ENCODE measurements at places on chromosomes 7 and 10. TPM values are rescaled to one million over a fixed set of nuclear protein-coding genes. Genes with fewer than 3 reads are reported as not detected.
A peak's percentile ranks its signal among the peaks of the same experiment; 100 is the strongest.

SLC29A4 gene
- total RNA-seq = 0.29 TPM

ADAM22 gene
- total RNA-seq = 7.1 TPM

LDB1 gene
- total RNA-seq = 103 TPM

HGF gene
- 4.3 TPM for total RNA-seq

RTKN2 gene
- 7.8 TPM for total RNA-seq

FXYD4 gene
- not detected for total RNA-seq

MAP3K8 gene
- total RNA-seq = 34.7 TPM

FBXL13 gene
- 1.5 TPM for total RNA-seq

LRRC4 gene
- total RNA-seq = not detected

IQUB gene
- 0.24 TPM for total RNA-seq

GRCh38 chr10:130108934-130109604 lies 1.6 kb downstream of the C10orf143 start:
- no peak for DNase-seq

- no peak for DNase-seq
Observed at GRCh38 chr10:18759575-18759974, 100.3 kb downstream of the ARL5B start.

- peak; percentile 25 for DNase-seq
Observed at GRCh38 chr7:106947244-106947728, 82.2 kb downstream of the PIK3CG start.

- no peak for DNase-seq
Observed at GRCh38 chr10:97718659-97719142, 5.2 kb downstream of the MARVELD1 start.

- DNase-seq = no peak
Observed at GRCh38 chr10:99685597-99685967, 26.3 kb downstream of the ENTPD7 start.

DNA sequence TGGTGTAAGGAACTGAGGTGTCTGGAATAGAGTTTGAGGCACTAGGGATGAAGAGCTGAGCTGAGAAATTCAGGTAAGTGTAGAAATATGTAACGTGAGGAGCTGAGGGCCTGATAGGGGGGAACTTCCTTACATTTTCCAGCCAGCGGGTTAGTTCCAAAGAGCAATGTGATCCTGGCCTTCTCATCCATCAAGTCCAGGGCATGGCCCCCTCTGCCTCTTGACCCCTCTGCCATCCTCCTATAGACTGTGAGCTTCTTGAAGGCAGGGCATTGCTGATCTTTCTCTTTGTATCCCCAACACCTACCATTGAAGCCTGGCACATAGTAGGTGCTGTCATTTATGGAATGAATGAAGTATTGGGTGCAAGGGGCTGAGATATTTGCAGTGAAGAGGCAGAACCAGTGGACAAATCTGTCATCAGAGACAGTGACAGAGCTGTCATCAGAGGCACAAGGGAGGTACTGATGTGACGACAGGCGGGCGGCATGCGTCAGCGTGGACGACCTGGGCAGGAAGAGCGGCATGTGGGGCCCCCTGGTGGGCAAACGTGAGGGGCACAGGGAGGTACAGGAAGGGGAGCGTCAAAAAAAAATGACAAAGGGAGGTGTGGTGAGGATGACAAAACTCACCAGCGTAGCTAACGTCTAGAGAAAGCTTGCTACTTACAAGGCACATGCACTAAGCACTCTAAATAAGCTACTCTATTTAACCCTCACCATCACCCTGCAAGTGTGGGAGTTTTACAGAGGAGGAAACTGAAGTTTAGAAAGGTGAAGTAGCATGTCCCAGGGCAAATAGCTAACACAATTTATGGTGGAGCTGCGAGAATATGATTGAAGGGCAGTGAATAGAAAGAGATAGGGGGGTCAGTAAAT lies 5.2 kb upstream of the CAMK2G start:
- peak; percentile 93 for DNase-seq

DNA sequence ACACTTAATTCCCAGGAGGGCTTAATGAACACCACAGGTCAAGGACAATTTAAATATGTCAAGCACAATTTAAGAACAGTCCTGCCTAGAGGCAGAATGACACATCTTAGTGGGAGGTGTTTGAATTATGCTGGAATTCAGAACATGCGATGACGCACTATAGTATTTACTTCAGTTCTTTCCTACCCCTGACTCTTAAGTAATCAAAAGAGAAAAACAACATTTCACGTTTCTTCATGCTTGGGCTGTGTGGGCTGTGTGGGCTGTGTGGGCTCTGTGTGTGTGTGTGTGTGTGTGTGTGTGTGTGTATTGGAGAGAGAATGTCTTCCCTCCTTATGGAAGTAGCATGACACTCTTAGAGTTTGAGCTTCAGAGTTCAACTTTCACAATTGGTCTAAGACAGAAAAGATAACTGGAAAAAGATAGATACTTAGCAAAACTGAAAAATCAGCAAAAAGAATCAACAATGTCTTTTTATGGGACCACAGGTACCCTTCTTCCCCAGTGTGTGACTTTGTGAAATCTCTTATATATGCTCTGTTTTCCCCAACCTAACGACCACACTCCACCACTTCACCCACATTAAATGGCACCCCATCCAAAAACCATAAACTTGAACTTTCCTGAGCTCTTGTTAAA lies 33.7 kb upstream of the CABCOCO1 start:
- no peak for DNase-seq

GRCh38 chr10:110401401-110402076 lies 96.2 kb upstream of the DUSP5 start:
- no peak for DNase-seq

DNA sequence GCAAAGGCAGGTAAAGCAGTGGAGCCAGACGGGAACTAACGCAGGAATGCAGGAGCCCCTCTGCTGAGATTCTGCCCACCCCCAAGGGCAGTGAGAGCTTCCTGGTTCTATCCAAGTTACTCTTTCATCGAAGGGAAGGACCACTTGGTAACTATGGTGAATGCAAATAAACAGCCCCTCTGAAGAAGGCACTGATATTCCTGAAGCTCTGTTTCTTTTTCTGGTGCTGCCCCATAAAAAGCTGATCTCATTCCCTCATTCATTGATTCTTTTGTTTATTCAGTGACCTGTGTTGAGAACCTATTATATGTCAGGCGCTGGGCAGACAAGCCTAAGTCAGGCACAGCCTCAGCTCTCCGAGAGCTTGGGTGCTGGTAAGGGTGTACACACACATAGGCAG lies 217.3 kb downstream of the SNX10 start:
- DNase-seq = no peak

DNA sequence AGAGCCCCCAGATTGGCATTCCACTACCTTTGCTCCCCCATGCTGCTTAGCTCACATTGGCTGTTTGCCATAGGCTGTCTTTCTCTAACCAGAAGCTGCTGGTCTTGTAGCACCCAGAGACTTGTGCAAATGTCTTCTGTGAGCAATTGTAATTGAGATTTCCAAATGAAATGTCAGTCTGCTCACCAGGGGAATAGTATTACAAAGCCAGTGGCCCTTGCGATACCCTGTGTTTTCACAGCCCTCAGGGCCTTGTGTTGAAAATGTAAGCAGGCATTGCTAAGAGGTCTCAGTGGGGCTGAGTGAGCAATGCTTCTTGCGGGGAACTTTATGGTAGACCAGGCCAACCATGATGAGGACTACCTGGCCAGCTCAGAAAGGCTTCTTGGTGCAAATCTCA lies 746.5 kb downstream of the LRMDA start:
- DNase-seq = no peak

DNA sequence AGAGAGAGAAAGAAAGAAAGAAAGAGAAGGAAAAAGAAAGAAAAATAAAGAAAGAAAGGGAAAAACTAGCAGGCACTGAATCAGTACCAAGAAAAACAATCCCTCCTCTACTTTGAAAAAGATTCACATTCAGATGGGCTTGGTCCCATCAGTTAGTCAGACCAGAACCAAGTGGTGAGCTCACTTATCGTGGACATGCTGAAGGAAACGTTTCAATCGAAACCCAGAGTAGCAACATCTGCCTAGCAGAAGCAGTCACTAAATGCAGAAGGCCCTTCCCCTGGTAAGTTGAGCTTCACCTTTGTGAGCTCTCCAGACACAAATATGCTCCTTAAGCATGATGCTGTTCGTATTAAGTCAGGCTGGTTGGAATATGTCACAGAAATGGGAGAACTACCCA lies 167.7 kb downstream of the TRIL start:
- DNase-seq = no peak

DNA sequence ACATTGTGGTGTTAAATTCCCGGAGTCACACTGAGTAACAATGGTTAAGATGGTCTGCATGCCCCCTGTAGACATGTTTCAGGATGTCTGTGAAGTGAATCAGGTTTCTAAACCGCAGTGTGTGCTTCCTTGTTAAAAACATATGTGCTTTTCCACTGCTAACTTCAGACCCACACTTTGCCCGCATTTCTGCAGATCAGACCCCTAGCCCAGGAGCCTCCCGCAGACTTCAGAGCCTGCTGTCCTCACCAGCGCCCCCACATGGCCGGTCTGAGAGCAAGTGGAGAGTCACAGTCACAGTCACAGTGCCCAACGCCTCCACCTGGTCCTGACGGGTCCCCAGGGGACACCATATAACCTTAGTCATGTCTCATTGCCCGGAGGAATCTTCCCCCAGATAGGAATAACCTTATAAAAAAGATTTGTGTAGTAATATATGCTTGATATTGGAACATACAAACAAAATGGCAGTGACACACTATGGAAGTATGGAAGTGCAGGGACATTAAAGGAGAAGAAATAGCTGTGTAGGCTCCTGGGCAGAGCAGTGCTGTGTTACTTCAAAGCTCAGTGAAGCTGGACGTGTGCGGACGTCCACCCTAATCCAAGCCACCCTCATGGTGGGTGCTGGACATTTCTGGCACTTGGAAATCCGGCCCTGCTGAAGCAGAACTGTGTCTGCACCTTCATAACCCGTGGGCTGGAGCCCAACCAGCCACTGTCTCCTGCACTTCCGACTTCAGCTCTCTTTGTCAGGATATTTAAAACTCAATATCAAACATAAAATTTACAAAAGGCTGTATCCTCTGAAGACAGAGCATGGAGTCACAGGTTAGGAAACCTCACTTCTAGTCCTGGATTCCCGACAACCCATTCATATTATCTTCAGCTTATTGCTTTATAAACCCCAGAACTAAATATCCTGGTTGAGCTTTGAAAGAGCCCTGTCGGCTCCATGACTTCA lies 29.0 kb downstream of the GSTO2 start:
- no peak for DNase-seq

GRCh38 chr7:36117203-36117840 lies 35.7 kb upstream of the EEPD1 start:
- DNase-seq = no peak

GRCh38 chr7:78510580-78511188 lies 712.1 kb downstream of the PHTF2 start:
- DNase-seq = no peak

- no peak for DNase-seq
Observed at GRCh38 chr10:102919992-102920739, 2.1 kb downstream of the CNNM2 start.

DNA sequence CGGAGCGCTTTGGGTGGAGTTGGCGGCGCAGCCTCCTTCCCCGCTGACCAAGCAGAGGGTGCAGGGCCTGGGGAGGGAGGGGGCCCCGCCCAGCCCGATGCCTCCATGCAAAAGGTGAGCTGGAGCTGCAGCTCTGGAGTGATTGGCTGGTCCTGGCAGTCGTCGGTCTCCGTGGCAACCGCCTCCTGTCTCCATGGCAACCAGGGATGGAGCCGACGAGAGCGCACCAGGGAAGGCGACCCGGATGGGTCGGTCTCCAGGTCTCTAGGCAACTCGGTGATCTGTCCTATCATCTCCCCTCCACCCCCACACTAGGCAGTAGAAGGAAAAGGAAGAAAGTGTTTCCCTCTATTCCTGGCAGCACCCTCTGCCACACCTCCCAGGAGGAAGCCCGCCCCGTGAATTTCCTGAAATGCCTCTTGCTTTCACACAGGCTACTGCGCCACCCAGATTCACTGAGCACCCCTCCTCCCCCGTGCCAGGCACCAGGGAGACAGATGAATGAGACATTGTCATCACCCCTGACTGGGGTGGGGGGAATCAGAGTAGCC lies 647 bp upstream of the NACAD start:
- peak; percentile 67 for DNase-seq

GRCh38 chr10:91006752-91007346 lies 86.0 kb upstream of the ANKRD1 start:
- DNase-seq = peak; percentile 29

DNA sequence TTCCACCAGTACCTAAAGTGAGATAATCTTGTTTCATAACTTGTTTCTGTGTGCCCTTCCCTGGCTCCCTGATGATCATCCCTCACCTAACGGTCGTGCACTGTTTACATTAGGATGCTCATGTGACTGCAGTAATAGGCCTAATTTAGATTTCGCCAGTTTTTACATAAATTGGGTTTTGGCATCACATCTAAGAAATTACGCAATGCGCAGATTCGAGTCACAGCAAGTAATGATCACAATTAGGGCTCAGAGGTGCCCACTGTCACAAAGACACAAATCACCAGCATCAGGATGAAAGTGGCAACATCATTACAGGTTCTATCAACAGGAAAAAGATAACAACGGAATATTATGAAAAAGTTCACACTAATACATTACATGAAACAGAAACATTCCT lies 94.7 kb downstream of the LARP4B start:
- DNase-seq = no peak

GRCh38 chr7:44065431-44066110 lies at the start of gene PGAM2:
PGAM2 (minus strand) TSS chr7:44065567; CDS start chr7:44065529, 38 bp downstream.
- DNase-seq = no peak

DNA sequence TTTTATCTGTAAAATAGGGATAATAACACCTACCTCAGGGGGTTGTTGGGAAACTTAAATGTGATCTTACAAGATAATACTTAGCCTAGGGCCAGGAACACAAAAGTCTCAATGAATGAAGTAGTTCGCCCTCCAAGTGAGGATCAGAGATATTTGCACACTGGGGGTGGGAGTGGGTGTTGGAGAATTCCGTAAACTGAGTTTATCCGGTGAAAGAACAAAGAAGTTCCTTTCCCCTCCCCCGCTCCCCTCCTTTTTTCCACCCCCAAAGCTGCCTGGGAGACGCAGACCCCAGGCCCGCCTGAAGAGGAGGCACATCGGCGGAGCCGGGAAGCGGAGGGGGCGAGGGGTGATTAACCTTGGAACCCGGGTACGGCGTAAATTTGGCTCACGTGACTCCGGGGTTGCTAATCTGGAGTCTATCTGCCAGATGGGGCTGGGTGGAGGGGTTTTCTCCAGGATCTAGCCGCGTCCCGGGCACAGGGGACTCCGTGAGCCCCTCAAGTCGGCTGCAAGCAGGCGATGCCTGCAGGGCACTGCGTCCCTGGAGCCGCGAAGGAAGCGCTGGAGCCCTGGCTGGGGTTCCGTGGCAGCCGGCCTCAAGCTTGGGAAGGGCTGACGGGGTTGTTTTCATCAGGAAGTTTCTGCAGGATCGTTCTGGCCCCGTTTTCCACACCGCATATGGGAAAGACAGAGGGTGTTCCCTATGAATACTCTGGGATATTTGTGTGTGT lies 1.4 kb upstream of the PODXL start:
- no peak for DNase-seq

Data from naive thymus-derived CD4-positive, alpha-beta T cell (primary cell).